ENCODE measurements at places on chromosomes 16 and 17. TPM values are rescaled to one million over a fixed set of nuclear protein-coding genes. Genes with fewer than 3 reads are reported as not detected.

USH1G gene
- total RNA-seq: 0.12 TPM

DNA sequence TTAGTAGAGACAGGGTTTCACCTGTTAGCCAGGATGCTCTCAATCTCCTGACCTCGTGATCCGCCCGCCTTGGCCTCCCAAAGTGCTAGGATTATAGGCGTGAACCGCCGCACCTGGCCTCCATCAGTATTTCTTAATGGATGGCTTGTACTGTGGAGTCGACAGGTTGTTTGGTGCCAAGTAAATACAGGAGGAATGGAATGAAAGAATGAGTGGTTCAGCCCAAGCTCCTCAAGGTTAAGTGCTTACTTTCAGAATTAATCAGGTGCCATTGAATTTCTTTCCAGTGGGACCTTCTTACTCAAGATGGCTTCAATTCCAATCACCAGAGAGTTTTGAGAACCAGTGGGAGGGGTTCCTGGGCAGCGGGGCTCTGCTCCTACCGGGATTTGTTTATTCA, 25.0 kb downstream of the ALOX15 start:
- H3K4me1 ChIP-seq: peaks cover 2% of the 10 kb centered on the region
- no peaks in the 10 kb centered on the region for H3K36me3 ChIP-seq
- no peak overlapping the region for H3K27ac ChIP-seq
- DNase-seq: no peak
- no peaks in the 10 kb centered on the region for H3K27me3 ChIP-seq

GRCh38 chr17:59427425-59427921, 96.0 kb downstream of the YPEL2 start:
- peaks cover 7% of the 10 kb centered on the region for H3K36me3 ChIP-seq
- no peak overlapping the region for H3K27ac ChIP-seq
- no peak for DNase-seq

GRCh38 chr16:19994466-19995170, 79.1 kb downstream of the GPR139 start:
- no peak for DNase-seq
- peaks cover 2% of the 10 kb centered on the region for H3K4me1 ChIP-seq
- H3K4me3 ChIP-seq: no peak overlapping the region
- no peaks in the 10 kb centered on the region for H3K27me3 ChIP-seq

CPHXL2 gene
- not detected for total RNA-seq

TOP2A gene
- total RNA-seq: 32.4 TPM

GRCh38 chr17:14125518-14126137, 56.3 kb downstream of the COX10 start:
- H3K36me3 ChIP-seq: no peaks in the 10 kb centered on the region
- no peak overlapping the region for H3K27ac ChIP-seq
- DNase-seq: no peak
- H3K27me3 ChIP-seq: no peaks in the 10 kb centered on the region
- H3K4me1 ChIP-seq: peaks cover 19% of the 10 kb centered on the region

GRCh38 chr16:53191413-53191812, 136.6 kb downstream of the CHD9 start:
- no peak overlapping the region for H3K4me3 ChIP-seq
- DNase-seq: no peak
- peaks cover 7% of the 10 kb centered on the region for H3K36me3 ChIP-seq

BRCA1 gene
- 11.3 TPM for total RNA-seq

PARN gene
- total RNA-seq: 26.2 TPM

- no peaks in the 10 kb centered on the region for H3K27me3 ChIP-seq
- peaks cover 5% of the 10 kb centered on the region for H3K36me3 ChIP-seq
- no peak overlapping the region for H3K27ac ChIP-seq
- H3K4me3 ChIP-seq: no peak overlapping the region
Observed at GRCh38 chr16:75319513-75320411, 68.3 kb upstream of the BCAR1 start.

DNA sequence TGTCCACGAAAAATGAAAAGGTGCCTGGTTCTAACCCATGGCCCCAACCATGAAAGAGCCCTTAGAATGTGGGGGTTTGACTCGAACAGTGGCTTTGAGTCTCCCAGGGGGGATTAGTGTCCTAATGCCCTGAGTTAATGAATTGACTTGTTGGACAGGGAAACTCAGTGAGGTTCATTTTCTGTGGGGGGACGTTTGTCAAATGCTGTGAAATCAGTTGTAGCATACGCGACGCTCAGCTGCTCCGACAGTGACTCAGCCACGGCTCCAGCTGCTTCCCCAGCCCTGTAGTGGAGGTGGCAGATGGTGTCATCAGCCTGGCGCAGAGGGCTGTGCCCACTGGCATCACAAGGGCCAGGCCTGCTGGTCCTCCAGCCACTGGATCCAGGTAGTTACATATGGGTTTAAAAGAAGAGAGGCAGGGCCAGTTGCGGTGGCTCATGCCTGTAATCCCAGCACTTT, 3.9 kb upstream of the TMEM235 start:
- no peak overlapping the region for H3K4me3 ChIP-seq
- no peak overlapping the region for H3K27ac ChIP-seq
- H3K27me3 ChIP-seq: peaks cover 4% of the 10 kb centered on the region

DNA sequence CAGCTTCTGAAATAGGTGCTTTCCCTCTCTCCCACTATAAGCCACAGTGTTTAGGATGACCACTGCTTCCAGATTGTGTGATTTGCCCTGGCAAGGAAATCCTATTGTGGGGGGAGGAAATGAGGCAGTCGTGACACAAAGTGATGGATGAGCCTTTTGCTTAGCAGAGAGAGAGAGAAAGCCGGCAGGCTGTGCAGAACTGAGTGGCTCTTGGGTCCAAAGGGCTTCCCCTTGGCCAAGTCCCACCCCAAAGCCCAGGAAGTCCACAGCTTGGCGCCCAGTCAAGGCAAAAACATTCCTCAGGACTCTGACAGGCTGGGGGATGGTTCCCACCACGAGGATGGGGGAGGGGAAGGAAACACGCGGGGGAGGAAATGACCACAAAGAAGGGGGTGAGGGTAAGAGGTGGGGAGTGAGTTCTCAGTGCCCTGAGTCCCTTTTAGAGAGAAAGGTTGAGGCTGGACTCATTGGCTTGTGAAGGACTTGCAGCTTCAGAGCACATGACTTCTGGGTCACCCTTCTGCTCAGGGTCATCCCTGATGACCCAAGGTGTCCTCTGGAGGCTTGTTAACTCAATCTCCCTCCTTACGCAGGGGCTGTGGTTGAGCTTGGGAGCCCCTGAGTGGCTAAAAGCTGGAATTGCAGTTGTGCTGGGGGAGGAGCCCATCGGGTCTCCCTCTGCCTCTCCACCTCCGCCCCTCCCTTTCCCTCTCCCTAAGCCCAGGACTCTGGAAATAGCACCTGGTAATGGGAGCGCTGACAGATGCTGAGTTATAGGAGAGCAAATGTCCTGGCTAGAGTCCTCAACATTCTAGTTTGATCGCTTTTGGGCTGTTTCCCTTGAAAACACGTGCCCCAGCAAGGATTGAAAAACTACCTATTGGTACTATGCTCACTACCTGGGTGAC, 10.3 kb upstream of the MSL1 start:
- H3K27ac ChIP-seq: peak overlapping the region; percentile 49
- peaks cover 7% of the 10 kb centered on the region for H3K27me3 ChIP-seq
- peak; percentile 82 for DNase-seq
- no peaks in the 10 kb centered on the region for H3K36me3 ChIP-seq
- H3K4me1 ChIP-seq: peaks cover 46% of the 10 kb centered on the region

GRCh38 chr17:44222112-44222869, 2.8 kb upstream of the UBTF start:
- H3K4me1 ChIP-seq: peaks cover 17% of the 10 kb centered on the region
- H3K27ac ChIP-seq: peak overlapping the region; percentile 96
- peaks cover 13% of the 10 kb centered on the region for H3K27me3 ChIP-seq
- no peaks in the 10 kb centered on the region for H3K36me3 ChIP-seq

PTX4 gene
- 2.2 TPM for total RNA-seq

GCGR gene
- 6.7 TPM for total RNA-seq

- peaks cover 10% of the 10 kb centered on the region for H3K36me3 ChIP-seq
- H3K27me3 ChIP-seq: no peaks in the 10 kb centered on the region
- no peak overlapping the region for H3K4me3 ChIP-seq
- H3K4me1 ChIP-seq: no peaks in the 10 kb centered on the region
- no peak for DNase-seq
- H3K27ac ChIP-seq: no peak overlapping the region
Observed at GRCh38 chr17:66152756-66153155, 39.2 kb downstream of the CEP112 start.

- H3K4me1 ChIP-seq: no peaks in the 10 kb centered on the region
- no peak overlapping the region for H3K4me3 ChIP-seq
- H3K27me3 ChIP-seq: peaks cover 2% of the 10 kb centered on the region
- H3K36me3 ChIP-seq: no peaks in the 10 kb centered on the region
- DNase-seq: no peak
Observed at GRCh38 chr16:49330562-49331201, 42.9 kb upstream of the C16orf78 start.

TLCD2 gene
- 0.96 TPM for total RNA-seq

KAT7 gene
- total RNA-seq: 65.7 TPM

Measured in glutamatergic neuron (in vitro differentiated cells).